ENCODE measurements at places on chromosomes 1 and 21.

DNA sequence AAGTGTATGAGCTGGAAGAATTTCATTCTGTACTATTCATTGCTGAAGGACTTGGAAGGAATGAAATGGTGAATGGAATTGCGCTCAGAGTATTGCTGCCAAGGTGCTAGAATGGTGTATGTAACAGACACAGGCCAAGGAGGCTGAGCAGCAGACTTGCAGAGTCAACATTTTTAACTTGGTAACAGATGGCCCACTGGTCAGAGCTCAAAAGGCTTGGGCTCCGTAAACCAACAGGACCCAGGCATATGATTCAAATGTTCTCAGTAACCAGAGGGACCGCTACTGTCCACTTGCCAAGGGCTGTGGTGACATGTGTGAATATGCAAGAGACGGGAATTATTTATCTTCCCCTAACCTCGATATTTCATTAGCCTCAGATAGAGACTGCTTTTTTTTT is 28.8 kb upstream of the PTGFRN start:
- DNase-seq = no peak

DNA sequence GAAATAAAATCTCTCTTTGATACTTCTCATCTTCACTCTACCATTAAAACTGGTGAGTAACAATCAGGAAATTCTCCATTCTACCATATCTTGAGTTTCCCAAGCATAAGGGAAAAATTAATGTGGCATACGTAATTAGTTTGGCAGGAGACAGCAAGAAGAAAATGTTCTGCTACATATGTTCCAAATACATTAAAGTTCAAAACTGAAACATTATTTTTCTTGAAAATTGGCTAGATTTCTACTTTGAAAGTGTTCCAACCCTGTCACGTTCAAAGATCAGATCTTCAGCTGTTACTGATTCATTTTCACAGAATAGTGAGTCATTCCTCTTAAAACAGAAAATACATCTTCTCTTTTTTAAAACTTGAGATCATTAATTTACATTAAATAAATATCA is 48.5 kb downstream of the PIGK start:
- DNase-seq = no peak

DNA sequence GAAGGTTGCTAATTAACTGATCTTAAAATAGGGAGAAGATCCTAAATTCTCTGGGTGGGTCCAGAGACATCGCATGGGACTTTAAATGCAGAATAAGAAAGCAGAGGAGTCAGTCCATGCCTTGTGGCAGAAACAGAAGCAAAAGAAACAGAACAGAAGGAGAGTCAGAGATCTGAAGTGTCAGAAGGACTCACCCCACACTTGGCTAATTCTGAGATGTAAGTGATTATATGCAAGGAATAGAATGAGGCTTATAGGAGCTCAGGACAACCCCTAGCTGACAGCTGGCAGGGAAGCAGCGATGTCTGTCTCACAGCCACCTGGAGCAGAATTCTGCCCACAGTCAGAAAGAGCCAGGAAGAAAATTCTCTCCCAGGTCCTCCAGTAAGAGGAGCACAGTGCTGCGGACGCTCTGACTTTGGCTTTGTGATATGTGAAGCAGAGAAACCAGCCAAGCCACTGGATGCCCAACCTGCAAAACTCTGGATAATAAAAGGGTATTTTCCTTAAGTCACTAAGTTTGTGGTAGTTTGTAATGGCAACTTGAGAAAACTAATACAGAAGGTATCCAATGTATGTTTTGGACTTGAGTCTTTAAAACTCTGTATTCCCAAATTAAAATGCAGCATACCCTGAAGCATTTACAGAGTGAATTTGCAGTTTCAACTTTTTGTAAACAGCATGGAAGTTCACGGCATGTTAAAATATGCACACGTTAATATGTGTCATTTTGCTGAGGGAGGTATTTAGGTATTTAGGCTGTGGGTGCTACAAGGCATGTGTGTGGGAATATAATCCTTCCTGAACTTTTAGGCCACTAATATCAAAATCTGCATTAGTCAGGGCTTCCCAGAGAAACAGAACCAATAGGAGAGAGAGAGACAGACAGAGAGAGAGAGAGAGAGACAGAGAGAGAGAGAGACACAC is 388.5 kb downstream of the PCP4 start:
- DNase-seq = no peak

DNA sequence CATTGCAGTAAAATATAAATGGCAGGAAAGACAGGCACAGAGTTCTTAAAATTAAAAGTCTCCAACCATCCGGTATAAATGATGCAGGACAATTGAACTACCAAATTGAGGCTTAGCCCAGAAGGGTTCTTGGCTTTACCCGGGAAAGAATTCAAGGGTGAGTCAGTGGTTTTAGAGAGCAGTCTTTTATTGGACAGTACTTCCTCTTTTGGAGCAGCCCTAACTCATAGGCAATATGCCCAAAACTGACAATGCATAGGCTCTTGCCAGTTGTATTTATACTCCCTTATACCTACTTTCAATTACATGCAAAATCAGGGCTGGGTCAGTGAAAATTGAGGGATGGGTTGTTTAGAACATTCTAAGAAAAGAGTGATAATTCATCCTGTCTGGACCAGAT is 1628.9 kb upstream of the PRMT6 start:
- DNase-seq = no peak

GRCh38 chr1:230303069-230303468 is 123.1 kb downstream of the PGBD5 start:
- no peak for DNase-seq

DNA sequence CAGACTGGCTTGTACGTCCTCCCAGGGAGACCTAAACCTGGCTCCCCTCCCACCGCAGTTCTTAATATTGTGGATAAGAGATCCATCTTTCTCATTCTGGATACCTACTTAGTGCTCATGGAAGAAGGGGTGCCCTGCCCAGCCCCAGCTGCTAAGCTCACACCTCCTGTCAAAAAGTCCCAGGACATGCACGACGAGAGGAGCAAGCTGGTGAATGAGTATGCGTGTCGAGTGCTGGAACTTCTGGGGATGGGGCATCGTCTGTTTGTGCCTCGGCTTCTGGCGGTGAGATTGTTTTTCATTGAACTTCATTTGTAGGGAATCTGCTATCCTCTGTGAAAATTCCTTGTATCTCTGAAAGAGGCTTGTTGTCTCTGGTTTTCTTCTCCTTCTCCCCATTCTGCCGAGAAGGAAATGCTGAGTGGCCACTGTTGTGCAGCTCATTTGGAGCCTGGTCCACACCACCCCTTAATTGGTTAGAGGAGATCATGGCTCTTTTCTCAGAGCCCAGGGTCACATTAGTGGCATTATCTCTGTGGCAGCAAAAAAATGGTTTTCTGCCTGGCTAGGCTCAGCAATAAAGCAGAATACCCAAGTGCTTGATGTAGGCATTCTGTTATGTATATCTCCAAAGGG is 199.4 kb upstream of the CACYBP start:
- no peak for DNase-seq

- DNase-seq = no peak
Measured at GRCh38 chr1:27596261-27596660, 7.7 kb downstream of the AHDC1 start.

GRCh38 chr1:187788718-187789117 is 960.0 kb downstream of the PLA2G4A start:
- no peak for DNase-seq

DNA sequence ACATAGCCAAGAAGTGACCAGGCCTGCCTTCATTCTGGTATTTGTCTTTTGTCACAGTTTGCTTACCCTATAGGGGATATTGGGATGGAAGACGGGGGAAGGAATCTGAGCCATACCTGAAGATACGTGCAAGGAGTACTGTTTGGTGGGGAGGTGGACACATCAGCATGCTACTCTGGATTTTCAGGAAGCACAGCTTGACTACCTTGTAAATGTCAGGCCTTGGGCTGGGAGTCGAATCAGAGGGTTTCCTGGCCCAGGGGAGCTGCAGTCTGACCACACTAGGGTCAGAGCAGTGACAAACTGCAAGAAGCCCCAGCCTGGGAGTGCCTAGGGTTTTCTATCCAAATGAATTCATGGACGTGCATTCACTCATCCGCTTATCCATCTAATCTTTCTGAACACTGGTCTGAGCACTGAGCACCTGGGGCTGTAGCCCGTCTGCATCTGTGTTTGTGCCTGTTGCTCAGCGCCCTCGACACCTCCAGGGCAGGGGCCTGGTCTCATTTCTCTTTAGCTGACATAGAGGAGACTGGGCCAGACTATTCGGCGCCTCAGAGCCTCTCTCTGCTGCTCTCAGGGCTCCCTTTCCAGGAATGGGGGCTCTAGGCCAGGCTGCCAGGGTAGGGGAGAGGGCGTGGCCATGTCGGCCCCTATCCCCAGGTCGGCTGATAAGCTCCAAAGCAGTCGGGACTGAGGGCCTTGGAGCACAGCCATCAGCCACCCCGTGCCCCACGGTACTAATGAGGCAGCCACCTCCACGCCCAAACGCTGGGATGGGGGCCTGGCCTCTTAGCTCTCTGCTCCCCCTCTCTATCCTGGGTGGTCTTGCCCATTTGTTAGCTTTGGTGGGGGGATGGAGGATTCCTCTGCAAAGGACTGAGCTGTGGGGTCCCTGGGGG is 47.0 kb upstream of the SLC2A1 start:
- DNase-seq = no peak

GRCh38 chr1:222654849-222655248 is 37.0 kb downstream of the MIA3 start:
- no peak for DNase-seq

DNA sequence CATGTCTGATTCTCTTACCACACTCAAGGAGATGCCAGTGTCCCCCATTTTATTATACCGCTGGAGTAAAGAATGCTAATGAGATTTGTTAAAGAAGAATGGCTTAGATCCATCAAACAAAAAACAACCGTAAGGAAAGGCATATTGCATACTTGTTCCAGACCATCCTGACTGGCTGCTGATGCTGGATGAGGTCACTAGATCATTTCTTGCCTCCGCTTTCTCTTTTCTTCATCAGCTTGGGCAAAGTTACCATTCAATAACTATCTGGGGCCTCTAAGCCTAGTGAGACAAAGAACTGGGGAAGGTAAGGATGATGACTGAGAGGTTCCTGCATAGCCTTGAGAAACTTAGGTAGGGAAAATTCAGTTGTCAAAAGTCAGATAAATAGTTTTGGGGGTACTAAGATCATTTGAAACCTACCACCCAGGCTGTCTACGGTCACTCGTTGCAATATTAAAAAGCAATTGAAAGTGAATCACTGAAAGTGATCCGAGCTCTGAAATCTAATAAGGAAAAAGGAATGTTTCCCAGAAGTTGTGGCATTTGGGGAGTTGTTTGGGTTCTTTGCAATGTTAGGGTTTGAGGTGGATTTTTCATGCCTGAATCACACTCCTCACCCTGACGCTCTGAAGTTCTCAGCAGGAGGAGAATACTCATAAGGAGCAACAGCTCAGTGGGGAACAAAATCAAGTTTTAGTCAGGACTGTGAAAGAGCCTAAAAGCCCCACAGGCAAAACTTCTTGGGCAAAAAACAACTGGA is 176.8 kb downstream of the HHIPL2 start:
- DNase-seq = no peak

- DNase-seq = no peak
Measured at GRCh38 chr21:34187935-34188334, 114.6 kb downstream of the MRPS6 start.

GRCh38 chr1:173117108-173117633 is 66.4 kb upstream of the TNFSF18 start:
- no peak for DNase-seq

DNA sequence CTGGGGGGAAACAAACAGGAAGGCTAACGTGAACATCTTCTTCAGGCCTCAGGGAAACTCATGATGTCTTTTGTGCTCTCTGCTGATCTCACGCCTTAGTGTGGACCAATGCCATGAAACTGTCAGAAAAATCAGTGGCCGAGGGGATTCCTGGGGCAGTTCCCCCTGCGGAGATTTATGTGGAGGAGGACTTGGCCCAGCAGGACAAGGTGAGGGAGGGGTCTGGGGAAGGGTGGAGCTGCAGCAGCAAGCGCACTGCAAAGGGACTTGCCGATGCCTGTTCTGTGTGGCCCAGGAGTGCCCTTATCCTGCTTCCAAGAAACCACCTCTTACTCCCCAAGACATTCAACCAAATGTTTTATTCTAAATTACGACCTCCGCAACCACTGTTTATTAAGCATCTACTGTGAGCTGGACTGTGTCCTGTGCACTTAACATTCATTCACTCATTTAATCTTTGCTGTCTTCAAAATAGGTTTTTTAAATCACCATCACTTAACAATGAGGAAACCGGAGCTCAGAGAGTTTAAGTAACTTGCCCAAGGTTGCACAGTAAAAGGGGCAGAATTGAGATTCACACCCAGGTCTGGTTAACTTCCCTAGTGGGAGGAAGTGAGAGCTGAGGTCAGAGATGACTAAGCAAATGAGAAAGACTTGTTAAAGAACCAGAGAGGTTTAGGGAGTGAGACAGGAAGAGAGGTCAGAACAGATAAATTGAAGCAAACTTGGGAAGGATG is 49.7 kb downstream of the FHAD1 start:
- DNase-seq = no peak

DNA sequence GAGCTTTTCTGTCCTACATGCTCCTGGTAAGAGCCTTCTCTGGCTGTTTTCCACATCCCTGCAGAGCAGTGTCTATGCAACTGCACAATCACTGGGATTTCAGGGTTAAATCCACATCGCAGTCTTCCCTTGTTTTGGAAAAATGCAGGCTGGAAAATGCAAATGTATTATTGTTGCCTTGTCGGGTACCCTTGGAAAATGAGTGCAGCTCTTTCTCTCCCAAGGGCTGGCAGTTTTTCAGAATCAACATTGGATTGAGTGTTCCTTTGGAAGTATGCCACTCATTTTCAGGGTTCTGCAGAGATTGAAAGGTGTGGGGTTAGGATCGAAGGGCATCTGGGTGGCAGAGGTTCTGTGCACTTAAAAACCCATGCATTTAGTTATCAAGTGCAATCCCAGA is 3.2 kb downstream of the NOS1AP start:
- no peak for DNase-seq

- DNase-seq = no peak
Measured at GRCh38 chr1:236103646-236104218, 38.6 kb upstream of the GPR137B start.

DNA sequence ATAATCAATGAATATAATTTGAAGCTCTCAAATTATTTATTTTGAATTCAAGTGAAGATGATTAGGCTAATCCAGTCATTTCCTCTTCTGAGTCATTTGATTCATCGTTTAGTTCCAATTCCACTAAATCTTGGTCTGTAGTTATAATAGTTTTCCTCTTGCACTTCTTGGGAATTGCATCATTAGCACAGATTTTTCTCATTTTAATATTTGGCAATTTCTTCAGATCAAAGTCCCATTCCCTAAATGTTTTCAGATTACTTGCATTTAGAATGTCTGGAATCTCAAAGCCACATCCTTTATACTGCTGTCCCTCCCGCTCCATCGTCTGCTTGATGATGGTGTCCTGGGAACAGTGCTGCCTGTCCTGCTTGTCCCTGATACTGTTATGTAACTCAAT is 43.5 kb downstream of the MAST2 start:
- no peak for DNase-seq

- no peak for DNase-seq
Measured at GRCh38 chr1:40662864-40663263, 2.6 kb downstream of the RIMS3 start.

- DNase-seq = no peak
Measured at GRCh38 chr1:89425056-89425455, 61.2 kb downstream of the GBP6 start.

DNA sequence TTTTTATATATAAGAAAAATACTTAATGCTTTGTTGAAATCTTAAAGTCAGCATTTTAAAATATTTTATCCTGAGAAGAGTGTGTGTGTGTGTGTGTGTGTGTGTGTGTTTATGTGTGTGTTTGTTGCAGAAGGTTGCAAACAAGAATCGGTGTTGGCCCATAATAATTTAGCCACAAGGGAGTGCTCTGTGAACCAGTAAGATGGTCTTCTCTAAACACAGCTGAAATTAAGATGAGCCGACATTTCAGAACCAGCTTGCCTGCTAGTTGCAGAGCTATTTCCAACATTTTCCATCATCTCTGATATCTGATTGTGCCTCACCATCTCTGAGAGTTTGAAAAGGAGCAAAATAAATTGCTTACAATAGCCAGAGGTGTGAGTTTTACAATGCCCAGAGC is 158.8 kb upstream of the SGIP1 start:
- DNase-seq = no peak

Measured in vagina (tissue), 2 donors.